Cerebellar cortex (tissue), 1 donor: ENCODE measurements at places on chromosomes 2 and 18.

GRCh38 chr2:238576674-238577073 lies 149.9 kb downstream of the ASB1 start:
- DNase-seq = no peak

- no peak for DNase-seq
Observed at GRCh38 chr18:60292186-60292585, 80.4 kb downstream of the MC4R start.

- no peak for DNase-seq
Observed at GRCh38 chr2:59093571-59093970, 852.4 kb upstream of the FANCL start.

GRCh38 chr2:38776531-38776930 lies 1.5 kb upstream of the GEMIN6 start:
- no peak for DNase-seq

DNA sequence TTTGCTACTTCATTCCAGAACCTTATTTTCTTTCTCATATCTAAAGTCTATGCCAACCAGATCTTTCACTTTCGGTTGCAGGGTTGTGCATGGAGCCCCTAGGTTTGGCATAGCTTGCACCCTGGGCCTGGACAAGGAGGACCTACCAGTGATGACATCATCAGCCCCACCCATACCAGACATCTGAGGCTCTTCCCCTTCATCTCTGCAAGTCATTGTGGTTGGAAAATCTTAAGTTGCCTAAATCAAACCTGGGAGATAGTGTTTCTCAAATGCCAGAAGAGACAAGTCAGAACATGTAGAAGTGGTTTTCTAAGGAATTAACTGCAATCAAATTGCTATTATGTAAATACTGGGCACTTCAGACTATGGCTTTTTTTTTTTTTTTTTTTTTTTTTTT lies 363.3 kb downstream of the ZNF516 start:
- DNase-seq = no peak

DNA sequence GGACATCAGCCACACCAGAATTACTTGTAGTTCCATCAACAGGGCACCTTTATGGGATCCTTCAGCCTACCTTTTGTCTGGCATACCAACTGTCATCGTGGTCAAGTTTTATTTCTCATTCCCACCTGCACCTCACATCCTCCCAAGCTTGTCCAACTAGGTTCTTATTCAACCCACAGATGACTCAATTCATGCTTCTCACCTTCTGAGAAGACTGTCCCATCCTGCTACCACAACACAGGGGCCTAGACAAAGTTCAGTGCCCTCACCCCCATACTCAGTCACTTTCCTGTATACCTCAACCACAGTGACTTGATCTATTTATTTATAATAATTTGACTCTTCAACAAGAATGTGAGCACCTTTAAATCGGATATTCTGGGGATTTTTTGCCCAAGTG lies 114.4 kb upstream of the ACVR1C start:
- no peak for DNase-seq

- peak; percentile 38 for DNase-seq
Observed at GRCh38 chr2:95231723-95232122, 24.4 kb downstream of the ZNF892 start.

- no peak for DNase-seq
Observed at GRCh38 chr2:106735807-106736206, 150.2 kb downstream of the ST6GAL2 start.

- no peak for DNase-seq
Observed at GRCh38 chr2:69660637-69661036, 17.1 kb upstream of the AAK1 start.
